ENCODE measurements at places on chromosomes 13 and 19. TPM values are rescaled to one million over a fixed set of nuclear protein-coding genes. Genes with fewer than 3 reads are reported as not detected.

DNA sequence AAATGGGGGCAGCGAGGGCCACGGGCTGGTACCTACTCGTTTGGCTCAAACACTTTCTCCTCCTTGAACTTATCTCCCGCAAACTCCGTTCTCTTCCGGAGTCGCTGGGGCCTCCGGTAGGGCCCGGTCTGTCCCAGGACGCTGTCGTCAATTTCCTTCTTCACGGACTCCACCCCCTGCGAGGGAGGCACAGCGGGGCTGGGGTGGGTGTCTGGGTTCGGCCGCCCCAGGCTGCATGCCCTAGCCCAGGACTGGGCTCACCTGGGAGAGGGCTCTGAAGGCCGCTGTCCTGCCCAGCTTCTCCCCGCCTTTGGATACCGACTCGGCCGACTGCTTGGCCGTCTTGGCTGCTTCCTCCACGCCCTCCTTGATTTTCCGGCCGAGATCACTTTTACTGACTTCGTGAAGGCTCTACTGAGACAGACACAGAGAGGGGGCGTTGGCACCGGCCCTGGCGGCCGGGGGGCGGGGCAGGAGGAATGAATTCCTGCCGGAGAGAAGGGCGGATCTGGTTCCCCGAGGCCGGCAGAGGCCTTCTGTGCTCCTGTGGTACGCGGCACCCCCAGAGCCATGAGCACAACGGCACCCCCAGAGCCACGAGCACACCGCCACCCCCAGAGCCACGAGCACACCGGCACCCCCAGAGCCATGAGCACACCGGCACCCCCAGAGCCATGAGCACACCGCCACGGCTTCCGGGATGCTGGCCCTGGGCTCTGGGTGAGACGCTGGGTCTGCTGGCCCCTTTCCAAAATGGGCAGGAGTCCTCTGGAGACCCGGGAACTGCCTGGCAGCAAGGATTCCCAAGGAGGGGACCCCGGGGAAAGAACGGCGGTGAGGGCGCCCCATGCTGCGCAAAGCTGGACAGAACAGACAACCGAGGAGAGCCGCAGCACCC lies 8.1 kb upstream of the CTXN1 start:
- DNase-seq: no peak

The KPNA3 gene
- total RNA-seq: 33.8 TPM

The ZNF85 gene
- total RNA-seq: 10.0 TPM

The TLE6 gene
- 0.90 TPM for total RNA-seq

DNA sequence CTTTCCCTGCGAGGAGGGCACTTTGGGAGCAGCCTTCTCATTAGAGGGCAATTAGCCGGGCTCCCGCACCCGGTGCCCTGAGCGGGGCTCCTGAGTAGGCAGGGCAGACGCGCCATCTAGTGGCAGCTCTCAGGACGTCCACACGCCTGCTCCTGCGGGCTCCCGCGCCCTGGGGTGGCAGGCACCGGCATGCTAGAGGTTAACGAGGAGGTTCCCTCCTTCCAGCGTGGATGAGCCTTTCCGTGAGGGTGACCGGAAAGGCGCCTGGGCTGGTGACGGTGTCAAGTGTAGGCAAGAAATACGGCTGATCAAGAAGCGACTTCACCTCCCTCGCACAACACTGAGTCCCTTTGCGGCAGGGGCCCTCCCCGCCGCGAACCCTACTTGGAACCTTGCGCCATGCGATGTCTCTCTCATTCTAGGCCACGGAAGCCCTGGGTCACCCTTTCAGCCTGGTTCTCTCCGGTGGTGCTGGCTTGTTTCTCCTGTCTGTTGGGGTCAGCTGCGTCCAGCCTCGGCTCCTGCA lies 67.7 kb downstream of the ALOX5AP start:
- DNase-seq: peak; percentile 77

- DNase-seq: peak; percentile 70
Observed at GRCh38 chr19:4803736-4804695, 12.5 kb downstream of the FEM1A start.

DNA sequence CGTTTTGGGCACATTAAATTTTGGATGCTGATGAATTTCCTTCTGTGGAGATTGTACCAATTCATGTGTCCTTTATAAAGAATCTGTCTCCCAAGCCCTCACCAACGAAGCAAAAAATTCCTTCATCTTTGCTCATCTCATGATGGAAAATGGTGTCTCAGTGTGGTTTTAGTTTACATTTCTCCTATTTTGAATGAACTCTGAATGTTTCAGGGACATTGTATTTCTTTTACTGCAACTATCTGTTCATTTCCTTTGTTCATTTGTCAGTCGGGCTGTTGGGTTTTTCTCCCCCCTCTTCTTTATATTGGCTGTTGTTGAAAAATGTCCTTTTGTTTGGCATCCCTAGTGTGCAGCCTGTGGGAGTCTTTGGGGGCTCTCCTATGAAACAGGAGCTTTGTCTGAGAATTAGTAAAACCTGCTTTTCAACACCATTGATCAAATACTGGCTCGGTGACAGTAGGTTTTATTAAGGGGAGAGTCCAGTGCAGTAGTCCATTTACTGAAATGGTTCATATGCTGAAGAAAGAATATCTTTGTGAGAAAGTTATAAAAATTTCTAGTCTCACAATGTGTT lies 91.3 kb upstream of the C1QTNF9B start:
- DNase-seq: no peak

DNA sequence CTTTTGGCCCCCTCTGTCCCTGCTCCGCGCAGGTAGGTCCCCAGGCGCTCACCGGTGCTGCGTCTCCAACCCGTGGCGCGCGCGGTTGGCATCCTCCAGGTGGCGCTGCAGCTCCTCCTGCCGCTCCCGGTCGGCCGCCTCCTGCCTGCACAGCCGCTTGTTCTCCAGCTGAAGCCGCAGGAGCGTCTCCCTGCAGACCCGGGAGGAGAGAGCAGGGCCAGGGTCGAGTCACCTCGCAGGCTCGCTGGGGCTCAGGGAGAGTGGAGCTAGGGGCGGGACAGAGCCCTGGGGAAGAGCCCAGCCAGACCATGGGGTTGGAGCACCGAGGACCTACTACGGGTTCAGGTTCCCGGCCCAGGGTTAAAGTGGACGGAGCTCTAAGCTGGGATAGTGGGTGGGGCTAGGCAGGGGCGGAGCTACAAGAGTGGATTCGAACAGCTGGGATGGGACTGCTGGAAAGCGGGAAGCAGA lies 9.3 kb downstream of the HOOK2 start:
- DNase-seq: peak; percentile 52

GRCh38 chr19:2944403-2944774 lies 382 bp downstream of the ZNF77 start:
- no peak for DNase-seq

The MISP gene
- not detected for total RNA-seq

- DNase-seq: no peak
Observed at GRCh38 chr13:62537593-62537992, 1121.9 kb upstream of the PCDH20 start.

DNA sequence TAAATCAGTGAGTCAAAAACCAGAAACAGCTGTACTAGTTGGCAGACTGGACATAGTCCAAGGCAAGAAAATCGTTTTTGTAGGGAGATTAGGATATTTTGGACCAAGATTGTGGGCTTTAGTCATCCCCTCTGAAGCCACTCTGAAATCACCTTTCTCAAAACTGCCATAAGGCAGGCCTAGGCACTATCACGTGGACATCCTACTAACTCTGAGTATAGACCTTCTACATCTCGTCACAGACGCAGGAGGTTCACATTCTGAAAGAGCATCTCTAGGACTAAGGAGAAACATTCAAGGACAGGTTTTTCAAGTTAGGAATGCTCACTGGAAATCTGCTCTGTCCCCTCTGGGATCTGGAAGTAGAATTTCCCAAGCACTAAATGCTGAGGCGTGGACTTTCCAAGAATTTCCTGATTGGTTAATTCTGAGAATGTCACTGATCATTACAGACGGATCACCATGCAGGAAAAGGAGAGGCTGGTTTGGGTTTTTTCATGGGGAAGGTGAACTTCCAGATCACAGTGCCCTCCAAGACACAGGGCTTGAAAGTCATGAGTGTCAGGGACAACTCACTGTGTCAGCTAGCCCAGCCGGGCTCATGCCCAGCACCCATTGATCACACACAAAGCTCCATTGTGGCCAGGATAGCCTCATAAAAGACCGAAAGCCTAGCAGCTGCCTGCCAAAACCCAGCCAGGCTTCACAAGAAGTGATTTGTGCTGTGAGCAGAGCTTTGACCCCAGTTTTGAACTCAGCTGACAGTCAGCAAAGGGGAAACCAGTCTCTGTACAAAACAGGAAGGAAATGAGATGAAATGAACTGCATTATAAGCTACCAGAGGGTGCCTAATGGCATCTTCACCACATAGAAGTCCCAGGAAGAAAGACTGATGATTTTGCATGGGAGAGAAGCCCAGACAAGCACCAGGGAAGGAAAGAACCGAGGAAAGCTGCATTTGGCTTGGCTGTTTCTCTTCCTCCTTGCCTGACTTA lies 2.7 kb upstream of the RUBCNL start:
- no peak for DNase-seq

GRCh38 chr19:44176590-44176989 lies 11.7 kb downstream of the ZNF226 start:
- DNase-seq: no peak

The ZIC2 gene
- 0.13 TPM for total RNA-seq

DNA sequence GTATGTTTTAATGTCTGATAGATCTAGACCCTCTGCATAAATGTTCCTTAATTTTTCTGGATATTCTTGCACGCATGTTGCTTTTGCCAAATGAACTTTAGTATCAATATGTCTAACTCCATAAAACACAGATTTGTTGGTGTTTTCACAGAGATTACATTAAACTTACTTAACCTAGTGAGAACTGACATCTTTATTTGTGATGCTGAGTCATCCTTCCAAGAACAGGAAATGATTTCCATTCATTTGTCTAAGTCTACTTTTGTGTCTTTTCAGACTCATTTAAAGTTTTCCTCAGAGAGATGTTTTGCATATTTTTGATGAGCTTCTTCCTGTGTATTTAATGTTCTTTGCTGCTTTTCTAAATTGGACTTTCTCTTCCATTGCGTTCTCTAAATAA lies 184.0 kb downstream of the SLC7A1 start:
- no peak for DNase-seq

- no peak for DNase-seq
Observed at GRCh38 chr19:5804516-5805461, at the start of gene NRTN. Gene NRTN (plus strand): TSS chr19:5805067. CDS start chr19:5824166, 19,099 bp downstream.

The IZUMO1 gene
- 0.25 TPM for total RNA-seq

- DNase-seq: no peak
Observed at GRCh38 chr19:10473192-10473591, 30.0 kb downstream of the KEAP1 start.

DNA sequence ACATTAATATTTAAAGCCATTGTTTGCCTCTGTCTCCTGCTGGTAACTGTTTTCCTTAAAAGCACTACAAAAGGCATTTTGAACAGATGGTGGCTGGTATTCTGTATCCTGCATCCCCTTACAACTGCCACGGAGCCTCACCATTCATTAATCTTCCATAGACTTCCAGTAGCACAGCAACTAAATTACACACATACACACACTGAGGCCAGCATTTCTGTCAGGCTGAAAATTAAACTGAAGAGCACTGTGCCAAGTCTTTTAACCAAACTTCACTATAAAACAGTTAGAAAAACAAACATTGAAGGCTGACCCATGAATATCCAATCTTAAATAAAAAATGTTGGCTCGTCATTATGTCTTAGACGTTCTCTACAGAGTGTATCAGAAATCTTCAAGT lies 697.8 kb downstream of the DACH1 start:
- no peak for DNase-seq

DNA sequence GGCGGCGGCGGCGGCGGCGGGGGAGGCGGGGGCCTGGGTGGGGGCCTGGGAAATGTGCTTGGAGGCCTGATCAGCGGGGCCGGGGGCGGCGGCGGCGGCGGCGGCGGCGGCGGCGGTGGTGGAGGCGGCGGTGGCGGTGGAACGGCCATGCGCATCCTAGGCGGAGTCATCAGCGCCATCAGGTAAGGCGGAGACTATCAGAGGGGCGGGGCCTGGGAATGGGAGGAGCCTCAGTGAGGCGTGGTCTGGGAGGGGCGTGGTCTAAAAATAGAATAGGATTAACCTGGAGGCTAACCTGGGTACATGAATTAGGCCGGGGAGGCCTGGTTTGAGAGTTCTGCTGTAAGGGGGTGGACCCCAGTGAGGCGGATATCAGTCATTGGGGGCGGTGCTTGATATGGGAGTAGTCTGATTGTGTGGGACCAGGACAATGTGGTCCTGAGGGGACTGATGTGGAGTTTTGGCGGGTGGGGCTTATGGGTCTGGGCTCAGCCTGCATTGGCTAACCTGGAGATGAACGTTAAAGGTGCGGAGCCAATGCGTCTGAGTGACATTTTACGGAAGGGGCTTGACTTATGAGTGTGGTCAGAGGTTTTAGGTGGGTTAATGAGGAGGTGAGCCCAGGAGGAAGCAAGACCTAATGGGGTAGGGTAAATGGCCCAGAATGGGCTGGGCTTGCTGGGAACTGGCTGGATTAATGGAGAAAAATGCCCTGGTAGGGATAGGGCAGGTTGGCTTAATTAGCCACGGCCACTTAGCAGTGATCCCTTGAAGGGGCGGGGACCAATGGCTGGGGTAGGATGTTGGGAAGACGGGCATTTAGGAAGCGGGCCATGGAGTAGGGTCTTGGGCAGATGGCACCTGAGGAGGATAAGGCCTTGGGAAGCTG lies 1.4 kb downstream of the CAPNS1 start:
- DNase-seq: peak; percentile 88

- no peak for DNase-seq
Observed at GRCh38 chr13:73433890-73434289, 375.1 kb downstream of the KLF5 start.

- no peak for DNase-seq
Observed at GRCh38 chr13:33323801-33324510, 38.4 kb upstream of the STARD13 start.

The SIGLECL1 gene
- not detected for total RNA-seq

The ATP12A gene
- total RNA-seq: not detected

- DNase-seq: no peak
Observed at GRCh38 chr13:44174769-44175425, 198.7 kb upstream of the SERP2 start.

The FAM83E gene
- 0.26 TPM for total RNA-seq

GRCh38 chr19:40410030-40410389 lies 3.2 kb downstream of the PRX start:
- DNase-seq: no peak

The RRAS gene
- total RNA-seq: 31.6 TPM

DNA sequence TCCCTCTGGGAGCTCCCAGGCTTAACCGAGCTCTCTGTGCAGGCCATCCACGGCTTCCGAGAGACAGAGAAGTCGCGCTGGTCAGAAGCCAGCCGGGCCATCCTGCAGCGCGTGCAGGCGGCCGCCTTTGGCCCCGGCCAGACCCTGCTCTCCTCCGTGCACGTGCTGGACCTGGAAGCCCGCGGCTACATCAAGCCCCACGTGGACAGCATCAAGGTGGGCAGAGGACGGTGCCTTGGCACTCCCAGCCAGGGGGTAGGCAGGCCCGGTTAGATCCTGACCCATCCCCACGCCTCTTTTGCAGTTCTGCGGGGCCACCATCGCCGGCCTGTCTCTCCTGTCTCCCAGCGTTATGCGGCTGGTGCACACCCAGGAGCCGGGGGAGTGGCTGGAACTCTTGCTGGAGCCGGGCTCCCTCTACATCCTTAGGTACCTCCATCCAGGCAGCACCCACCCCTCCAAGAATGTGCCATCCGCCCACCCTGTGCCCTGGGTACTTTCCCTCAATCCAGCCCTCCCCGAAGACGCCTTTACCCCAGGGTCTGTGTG lies 1.5 kb downstream of the PSPN start:
- DNase-seq: no peak

The CPAMD8 gene
- total RNA-seq: 2.4 TPM

The LILRA1 gene
- not detected for total RNA-seq

- no peak for DNase-seq
Observed at GRCh38 chr13:21814604-21815003, 143.7 kb downstream of the FGF9 start.

The DCT gene
- total RNA-seq: not detected

The RASA3 gene
- total RNA-seq: 33.9 TPM

The USHBP1 gene
- 20.9 TPM for total RNA-seq

The MYH14 gene
- 0.25 TPM for total RNA-seq

The ZNF100 gene
- total RNA-seq: 4.3 TPM

The PBX4 gene
- not detected for total RNA-seq
